ENCODE measurements at places on chromosomes 16 and 17. TPM values are rescaled to one million over a fixed set of nuclear protein-coding genes. Genes with fewer than 3 reads are reported as not detected.

- DNase-seq: no peak
These were observed 47.8 kb upstream of the FBXO47 start for GRCh38 chr17:39014795-39015545.

GRCh38 chr17:48137656-48138055 is 30.1 kb downstream of the SNX11 start:
- no peak for DNase-seq

DNA sequence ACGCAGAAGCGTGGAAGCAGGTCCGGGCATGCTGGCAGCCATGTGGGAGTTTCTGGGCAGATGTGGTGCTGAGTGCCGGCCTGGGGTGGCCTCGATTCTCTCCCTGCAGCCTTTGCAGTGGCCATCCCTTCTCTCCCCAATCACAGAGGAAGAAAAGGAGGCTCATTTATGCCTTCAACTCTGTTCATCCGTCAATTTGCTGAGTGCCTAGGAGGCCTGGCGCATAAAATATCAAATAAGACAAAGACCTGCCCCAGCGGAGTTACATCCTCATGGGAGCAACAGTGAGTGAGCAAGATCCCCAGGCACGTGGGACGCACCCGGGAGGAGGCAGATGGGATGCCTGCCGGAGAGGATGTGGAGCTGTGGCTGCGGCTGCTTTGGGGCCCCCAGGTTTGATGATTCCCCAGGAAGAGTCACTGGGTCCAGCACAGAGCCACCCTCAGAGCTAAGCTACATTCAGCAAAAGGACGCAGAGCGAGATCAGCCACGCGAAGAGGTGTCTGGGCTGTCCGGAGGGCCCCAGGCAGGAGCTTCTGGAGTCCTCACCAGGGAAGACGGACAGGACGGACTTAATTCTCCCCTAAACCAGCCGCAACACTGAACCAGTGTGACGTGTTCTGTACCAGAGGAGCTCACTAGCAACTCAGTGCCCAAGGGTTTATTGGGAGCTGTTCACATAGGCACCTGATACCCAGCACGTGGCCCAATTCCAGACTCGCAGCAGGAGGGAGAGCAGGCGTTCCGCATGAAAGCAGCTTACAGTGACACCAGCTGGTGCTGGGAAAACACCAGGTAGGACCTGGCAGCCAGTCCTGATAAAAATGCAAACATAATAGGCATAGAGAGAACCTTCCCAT is 11.3 kb downstream of the CA5A start:
- no peak for DNase-seq

The PIK3R5 gene
- 0.41 TPM for total RNA-seq

DNA sequence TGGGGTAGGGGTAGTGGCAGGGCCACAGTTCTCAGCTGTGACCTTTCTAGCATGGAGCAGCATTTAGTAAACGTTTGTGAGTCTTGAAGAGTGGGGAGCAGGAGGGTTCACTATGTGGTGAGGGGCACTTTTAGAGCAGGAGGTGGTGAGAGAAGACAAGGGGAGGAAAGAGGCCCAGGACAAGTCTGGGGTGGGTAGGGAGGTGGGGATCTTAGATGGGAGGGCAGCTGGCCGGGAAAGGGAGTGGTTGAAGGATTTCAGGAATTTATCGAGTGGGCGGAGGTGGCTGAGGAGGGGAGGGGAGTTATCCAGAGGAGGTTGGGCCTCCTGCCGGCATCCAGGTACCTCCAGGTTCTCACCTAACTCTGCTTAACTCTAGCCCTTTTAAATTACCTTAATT is 1.9 kb downstream of the CLEC16A start:
- DNase-seq: no peak

The MYH11 gene
- total RNA-seq: 1.2 TPM

GRCh38 chr17:72538901-72539352 is 418.1 kb downstream of the SOX9 start:
- DNase-seq: no peak

Measured in frontal cortex (tissue), 4 donors.